GM20000 (cell line): ENCODE measurements at places on chromosomes 12 and 14.

DNA sequence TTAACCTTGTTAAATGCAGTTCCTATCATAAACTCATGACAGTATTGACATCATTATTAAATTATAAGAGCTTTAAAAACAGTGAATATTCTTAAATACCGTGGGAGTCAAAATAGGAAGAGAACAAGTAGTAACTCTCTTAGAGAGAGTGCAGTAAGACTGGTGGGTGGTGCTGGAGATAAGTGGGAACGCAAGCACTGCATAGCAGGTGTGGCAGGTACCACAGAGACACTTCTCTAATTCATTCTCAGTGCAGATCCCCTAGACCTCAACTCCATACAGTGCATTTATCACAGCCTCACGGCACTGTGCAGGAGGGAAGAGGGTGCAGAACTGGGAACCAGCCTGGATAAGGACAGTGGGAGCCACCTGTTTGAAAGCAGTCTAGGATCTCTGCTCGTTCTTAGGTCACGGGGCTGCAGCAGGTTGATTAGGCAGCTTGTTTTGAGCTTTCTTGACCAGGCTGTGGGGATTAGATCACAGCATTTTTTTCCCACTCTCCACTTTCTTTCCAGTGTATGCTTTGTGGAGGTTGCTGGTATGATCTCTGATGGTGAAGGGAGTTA, 165.6 kb downstream of the PRKCH start:
- DNase-seq, result no peak

DNA sequence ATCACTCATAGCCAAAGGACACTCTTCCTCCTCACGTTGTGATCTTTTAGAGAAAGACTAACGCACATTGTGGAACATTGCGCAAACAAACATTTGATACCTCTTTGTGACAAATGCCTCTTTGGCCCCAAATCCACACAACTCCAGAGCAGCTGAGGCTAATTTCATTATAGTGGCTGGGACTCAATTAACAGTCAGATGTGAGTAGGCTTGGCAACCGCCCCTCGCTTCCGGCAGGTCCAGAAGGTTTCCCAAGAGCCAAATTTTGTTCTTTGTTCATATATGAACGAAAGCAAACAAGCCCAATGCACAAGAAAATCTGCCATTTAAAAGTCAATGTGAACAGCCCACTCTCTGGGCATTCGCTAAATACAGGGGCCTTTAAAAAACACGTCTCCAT, 273.9 kb downstream of the GLT1D1 start:
- no peak for DNase-seq

GRCh38 chr12:71804505-71804904, 35.1 kb upstream of the TBC1D15 start:
- DNase-seq, result no peak

DNA sequence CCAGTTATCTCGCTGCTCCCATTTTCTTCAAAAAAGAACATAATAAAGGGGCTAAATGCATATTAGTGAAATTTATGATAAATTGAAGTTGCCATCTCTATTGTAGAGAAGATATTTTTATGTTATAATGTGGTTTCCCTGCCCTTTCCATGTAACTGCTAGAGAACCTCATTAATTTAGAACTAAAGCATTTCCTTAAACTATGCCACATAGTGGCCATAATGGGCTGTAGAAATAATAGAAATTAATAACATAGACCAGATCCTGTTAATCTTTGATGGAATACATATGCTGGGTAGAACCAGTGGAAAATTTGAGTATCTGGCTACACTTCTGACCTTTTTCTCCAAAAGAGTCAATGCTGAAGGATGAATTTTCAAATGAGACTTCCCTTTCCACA, 376.7 kb downstream of the PDZRN4 start:
- DNase-seq, result no peak

DNA sequence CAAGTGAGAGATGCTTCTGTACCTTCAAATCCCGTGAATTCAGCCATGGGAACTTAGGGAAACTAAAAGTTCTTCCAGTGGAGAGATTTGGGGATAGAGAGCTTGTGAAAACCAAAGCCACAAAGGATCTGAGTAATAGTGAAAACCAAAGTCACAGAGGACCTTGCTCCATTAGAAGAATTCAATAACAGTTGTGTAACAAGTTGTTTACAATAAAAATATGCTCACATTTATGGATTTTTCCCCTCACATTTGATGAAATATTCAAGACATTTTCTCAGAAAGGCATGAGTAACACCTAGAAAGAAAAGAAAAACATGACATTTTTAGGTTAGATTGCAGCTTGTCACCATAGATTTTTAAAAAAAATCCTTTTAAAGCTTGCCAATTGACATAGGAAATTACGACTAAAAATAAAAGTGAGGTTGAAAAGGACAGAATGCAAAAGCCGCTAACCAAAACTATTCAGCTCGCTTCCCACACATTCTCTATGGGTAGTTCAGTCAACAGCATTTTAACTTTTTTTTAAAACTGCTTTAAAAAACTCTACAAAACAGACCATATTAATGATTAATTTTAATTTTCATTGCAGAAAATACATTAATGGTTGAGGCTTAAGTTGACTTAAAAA, 113.2 kb downstream of the CAND1 start:
- peak; percentile 13 for DNase-seq

GRCh38 chr14:39582028-39582654, 149.9 kb upstream of the FBXO33 start:
- DNase-seq, result no peak

- no peak for DNase-seq
Observed at GRCh38 chr12:67377021-67377420, 107.9 kb downstream of the CAND1 start.

DNA sequence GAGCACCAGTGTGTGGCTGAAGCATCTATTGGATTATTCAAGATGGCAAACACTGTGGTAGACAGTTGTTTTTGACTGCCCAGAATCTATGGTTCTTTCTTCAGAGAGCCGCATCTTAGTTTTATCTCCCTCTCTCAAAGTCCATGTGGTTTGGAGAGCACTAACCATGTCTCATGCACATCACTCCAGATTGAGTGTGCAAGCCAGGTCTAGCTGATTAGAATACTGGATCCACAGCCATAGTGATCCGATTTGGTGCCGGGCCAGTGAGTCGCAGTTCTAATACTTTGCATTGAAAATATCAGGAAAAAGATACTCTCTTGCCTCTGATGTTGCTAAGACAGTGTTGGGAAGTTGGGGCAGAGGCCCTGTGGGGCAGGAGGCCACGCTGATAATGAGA, 4.6 kb upstream of the SBNO1 start:
- no peak for DNase-seq

- DNase-seq, result no peak
Observed at GRCh38 chr14:22018890-22019289, 345.3 kb upstream of the OR4E1 start.

GRCh38 chr12:114684098-114684869, at the start of gene TBX3:
TSS of gene TBX3 (minus strand) at chr12:114684175. CDS start at chr12:114683200, 975 bp downstream.
- DNase-seq, result peak; percentile 61

GRCh38 chr14:65991104-65991503, 495.1 kb upstream of the CCDC196 start:
- no peak for DNase-seq

DNA sequence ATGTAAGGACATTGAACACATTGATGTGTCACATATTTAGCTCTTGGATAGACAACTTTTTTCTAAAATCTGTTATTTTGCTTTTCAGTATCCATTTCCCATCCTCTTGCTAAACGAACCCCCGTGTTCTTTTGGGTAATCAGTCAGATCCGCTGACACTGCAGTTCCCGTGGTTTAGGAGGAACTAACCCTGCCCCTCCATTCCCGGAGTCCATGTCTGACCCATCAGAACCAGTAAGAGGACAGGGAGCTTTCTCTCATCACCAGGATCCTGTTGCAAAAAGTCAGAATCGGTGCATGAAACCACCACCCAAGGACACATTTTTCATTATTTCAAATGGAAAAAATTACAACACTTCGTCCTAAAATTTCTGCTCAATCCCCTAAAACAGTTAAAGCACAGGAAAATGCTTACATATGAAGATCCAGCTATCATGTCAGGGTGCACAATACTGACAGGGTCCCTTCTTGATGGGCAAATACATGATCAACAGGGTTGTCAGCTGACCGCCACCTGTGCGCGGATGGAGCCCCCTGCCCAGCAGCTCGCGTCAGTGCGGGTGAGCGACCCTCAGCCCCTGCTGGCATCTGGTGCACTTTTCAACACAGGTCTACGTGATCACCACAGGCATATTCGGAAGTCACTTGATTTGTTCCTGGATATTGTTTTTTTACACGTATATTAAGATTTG, 276.8 kb downstream of the ADGRD1 start:
- DNase-seq, result no peak

DNA sequence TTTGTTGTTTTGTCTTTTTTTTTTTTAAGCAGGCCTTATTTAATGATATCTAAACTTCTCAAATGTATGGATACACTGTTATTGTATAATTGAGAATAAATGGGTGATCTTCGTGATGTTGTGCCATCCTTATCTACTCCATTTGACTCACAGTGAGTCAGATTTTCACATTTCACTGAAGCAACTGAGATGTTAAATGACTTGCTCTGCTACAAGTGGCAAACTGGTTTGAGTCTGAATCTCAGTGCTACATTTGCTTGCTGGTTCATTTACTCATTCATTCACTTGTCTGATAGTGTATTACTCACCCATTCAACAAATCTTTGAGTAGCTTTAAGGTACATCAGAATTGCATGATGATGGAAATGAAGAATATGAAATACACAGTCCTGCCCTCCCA, 2.6 kb downstream of the KIAA0586 start:
- DNase-seq, result no peak

- DNase-seq, result no peak
Observed at GRCh38 chr12:38053113-38053512, 263.5 kb upstream of the ALG10B start.

DNA sequence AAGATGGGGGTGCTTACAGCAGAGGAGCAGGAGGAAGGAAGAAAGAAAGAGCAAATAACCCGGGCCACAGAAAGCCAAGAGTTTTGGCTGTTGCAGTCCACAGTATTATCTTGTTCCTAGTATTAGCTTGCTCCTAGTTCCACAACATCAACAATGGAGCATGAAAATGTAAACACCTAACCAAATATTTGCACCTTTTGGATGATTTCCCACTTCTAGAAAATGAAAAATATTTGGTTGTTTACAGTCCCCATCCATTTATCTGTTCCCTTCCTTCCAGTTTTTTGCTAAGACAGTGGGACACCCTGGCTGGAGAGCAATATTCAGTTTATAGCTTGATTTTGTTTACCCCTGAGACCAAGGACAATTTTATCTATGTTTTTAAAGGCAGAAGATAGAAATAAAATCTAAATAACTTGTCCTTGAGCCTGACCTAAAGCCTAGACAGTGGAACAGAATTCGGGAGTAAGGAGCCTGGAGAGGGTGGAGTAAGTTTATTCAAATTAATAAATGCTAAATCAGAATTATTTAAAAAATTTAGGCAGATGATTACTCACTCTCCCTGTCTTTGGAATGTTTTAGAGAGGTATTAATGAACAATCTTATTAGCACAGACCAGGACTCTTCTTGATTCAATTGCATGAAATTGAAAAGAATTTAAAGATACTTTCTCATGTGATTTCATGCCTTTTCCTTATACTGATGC, 51.6 kb downstream of the RESF1 start:
- DNase-seq, result no peak

GRCh38 chr12:16788506-16789203, 182.7 kb upstream of the LMO3 start:
- DNase-seq, result no peak

DNA sequence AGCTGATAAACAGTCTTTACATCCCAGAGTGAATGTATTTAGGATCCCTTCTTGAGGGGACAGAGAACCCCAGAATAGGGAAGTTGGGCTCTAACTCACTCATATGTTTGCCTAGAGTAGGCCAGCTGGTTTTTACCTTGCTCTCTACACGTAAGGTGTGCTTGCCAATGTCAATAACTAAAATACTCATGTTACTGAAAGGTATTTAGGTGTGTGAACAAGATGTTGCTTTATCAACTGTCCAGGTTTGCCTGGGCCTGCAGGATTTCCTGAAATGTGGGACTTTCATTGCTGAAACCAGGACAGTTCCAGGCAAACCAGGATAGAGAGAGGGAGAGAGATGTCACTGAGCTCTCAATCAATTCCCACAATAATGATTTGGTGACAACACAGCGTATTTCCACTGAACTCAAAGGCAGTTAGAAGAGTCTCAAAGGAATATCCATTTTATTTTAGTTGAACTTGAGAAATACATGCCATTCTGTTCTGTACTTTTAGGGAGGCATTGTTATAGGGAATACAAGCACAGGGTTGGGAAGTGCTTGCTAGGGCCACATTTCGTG, 171.7 kb downstream of the NRXN3 start:
- DNase-seq, result no peak

DNA sequence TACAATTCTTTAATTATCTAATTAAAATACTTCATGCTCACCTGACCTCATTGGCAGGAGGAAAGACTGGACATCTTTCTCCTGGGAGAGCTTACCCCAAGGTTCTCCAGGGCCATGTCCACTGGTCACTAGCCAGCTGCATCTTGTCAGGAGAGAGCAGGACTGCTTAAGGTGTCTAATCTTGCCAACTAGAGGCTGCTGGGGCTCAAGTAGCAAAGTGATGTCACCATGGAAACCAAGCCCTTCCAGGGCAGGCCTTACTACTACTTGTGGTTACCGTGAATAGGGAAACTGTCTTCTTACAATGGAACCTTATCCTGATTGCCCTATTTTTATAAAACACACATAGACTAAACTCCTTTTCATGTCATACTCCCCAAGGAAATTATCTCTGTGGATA, 376.4 kb downstream of the SNAPC1 start:
- DNase-seq, result no peak

DNA sequence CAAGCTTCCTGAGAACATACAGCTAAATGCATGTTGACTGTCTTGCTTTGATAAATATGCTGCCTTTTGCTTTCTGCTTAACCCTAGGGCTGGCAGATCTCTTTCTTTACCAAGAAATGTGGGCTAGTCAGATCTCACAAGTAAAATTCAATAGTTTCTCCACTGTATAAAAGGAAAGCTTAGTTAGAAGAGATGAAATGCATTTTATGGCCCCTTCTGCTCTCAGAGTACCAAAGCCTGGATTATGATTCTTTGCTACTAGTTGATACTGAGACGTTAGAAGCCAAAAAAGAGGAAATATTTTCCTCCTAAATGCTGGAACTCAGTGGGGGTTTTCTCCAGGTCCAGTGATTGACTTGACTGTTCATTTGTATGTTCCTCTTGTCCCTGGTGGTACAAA, 552.7 kb downstream of the SNAPC1 start:
- no peak for DNase-seq

- no peak for DNase-seq
Observed at GRCh38 chr12:105461944-105462762, 131.7 kb downstream of the C12orf75 start.

- no peak for DNase-seq
Observed at GRCh38 chr14:41146391-41146790, 460.3 kb upstream of the LRFN5 start.

- DNase-seq, result no peak
Observed at GRCh38 chr14:91149462-91149861, 35.6 kb downstream of the DGLUCY start.
